ENCODE measurements at places on chromosomes 12 and 14.

- DNase-seq = no peak
Observed at GRCh38 chr14:57071639-57072038, 197.1 kb downstream of the EXOC5 start.

DNA sequence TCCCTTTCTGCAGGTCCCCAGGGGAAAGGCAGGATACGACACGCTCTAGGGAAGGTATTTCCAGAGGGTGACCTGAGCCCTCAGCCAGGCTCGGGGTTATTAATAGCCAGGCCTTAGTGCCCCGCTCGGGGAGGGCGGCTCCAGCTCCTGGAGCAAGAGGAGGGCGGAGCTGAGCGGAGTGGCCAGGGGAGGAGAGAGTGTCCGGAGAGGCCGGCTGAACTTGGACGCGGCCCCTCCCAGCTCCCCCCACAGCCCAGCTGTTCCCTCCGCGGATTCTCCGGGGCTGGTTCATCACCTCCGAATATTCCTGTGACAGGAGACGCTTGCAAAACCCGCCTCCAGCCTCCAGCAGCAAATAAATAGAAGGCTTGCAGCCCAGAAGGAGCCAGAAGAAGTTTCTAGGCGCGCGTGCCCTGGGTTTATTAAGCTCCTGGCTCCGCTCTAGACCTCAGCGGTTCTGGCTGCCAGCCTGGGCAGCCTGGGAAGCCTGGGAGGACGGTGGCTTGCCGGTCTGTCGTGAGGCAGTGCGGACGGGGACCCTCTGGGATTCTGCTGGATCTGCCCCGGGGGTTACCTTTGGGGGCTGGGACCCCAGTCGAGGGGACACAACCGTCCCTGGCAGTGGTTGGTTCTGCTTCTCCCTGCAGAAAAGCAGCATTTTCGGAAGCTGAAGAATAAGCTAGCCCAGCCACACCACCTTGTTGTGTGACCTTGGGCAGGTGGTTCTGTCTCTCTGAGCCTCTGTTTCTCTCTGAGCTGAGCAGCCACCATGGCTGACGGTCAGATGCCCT is at the start of gene HSPB8:
Gene HSPB8, plus strand, starts transcription at position 388 of the 791 bp plus-strand sequence. Its CDS starts 382 bp downstream, at position 770.
- no peak for DNase-seq

DNA sequence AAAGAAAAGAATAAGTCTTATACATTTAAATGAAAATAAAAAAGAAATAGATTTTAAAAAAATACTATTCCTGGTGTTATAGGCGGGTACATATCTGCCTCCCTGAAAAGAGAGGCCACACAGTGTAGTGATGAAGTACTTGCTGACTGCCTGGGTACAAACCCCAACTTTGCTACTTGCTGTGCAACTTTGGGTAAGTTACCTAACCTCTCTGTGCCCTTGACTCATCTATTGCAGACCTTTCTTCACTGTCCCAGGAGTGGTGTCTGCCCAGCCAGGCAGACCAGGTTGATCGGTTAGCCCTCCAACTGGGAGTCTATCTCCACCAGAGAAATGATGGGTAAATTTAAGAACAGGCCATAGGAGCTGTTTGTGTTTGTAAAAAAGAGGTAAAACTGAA is 82.0 kb downstream of the SLC24A4 start:
- DNase-seq = no peak

DNA sequence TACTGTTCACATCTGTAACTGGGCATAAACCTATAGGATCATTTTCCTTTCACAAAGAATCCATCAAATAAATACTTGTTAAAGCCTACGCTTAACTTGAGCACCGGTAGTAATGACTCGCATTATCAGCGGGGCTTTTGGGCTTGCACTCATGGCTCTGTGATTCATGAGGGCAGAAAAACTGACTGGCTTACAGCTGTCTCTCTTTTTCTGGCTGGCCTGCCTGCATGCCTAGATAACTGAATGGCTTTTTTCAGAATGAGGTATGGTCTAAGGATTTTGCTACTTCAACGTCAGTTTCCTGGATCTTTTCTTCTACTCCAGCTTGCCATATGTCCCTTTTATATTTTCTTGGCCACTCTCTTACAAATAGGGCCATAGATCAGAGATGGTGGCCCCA is 531.1 kb downstream of the NRXN3 start:
- no peak for DNase-seq

GRCh38 chr12:54356951-54357356 is 7.3 kb downstream of the GPR84 start:
- DNase-seq = no peak

- DNase-seq = no peak
Observed at GRCh38 chr14:59195912-59196311, 7.4 kb downstream of the DAAM1 start.

- no peak for DNase-seq
Observed at GRCh38 chr14:32595497-32595896, 266.4 kb downstream of the AKAP6 start.

DNA sequence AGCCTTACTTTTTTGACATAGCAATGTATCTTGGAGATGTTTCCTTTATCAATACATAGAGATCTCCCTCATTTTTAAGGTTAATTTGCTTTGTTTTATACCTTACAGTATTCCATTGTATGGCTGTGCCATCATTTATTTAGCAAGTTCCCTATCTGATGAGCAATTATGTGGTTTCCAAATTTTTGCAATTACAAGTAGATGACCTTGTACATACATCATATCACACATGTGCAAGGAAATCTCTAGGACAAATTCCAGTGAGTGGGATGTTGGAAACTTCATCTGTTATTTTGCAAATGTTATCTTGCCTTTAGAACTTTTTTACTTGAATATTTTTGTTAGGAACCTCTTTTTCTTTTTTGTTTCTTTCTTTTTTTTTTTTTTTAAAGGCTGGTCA is 49.7 kb downstream of the DRAM1 start:
- DNase-seq = no peak

DNA sequence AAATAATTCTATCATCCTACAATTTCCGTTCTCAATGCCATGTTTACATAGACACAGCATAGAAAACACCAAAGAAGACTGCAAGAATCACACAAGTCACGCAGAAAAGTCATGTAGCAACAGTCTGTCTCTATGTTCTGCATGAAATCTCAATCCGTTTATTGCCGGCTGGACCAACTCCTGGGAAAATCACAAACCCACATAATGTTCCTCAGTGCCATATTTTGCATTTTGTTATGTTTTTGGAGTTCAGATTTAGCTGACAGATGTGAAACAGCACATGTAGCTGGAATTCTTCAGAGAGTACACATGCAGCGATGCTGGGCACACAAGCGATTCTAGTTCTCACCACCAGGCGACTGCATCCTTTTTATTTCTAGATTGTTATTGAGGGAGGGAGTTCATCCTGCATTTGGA is 193.1 kb downstream of the APAF1 start:
- no peak for DNase-seq

GRCh38 chr12:105644770-105645169 is 314.3 kb downstream of the C12orf75 start:
- DNase-seq = no peak

GRCh38 chr12:7282844-7283243 is 21.0 kb upstream of the ACSM4 start:
- DNase-seq = no peak

- no peak for DNase-seq
Observed at GRCh38 chr12:88726806-88727720, 146.8 kb upstream of the KITLG start.

DNA sequence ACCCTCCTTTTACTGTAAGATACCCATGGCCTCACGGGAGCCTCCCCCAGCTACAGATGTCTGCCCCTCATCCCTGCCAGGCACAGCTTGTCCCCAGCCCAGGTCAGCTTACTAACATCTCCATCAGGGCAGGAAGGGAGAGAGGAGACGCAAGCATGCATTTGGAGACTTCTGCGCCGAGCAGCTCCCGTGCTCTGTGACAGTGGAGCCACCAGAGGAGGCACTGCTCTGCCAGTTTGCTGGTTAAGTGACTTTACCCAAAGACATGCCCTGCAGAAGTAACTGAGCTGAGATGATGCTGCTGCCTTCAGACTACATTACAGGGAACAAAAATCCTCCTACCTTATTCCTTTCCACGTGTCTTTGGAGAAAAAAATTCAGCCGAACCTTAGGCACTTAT is 133.4 kb downstream of the ESRRB start:
- DNase-seq = no peak

DNA sequence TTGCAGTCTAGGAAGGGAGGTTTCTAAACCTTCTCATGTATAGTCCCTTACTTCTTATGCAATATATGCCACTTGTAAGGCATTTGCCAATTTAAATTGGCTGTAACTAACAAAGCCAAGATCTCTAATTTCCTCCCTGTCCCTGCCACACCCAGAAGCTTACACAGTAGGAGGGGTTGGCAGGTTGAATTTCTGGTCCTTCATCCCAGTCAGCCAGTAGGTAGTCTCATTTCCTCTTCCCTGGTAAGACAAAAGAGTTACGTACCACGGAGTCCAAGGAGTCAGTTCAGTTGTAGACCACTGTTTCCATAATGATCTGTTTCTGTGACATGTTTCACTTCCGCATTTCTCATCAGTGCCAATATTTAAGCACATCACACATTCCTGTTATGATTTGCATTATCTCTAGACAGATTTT is 47.0 kb upstream of the PLBD1 start:
- DNase-seq = no peak

DNA sequence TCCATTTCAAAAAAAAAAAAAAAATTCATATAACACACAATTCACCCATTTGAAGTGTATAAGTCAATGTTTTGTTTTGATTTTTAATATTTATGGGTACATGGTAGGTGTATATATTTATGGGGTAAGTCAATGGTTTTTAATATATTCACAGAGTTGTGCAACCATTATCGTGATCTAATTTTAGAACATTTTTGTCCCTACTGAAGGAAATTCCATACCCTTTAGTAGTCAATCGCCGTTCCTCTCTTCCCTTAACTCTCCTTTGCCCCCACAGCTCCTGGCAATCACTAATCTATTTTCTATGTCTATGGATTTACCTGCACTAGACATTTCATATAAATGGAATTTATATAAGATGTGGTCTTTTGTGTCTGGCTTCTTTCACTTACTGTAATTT is 92.8 kb downstream of the TRAFD1 start:
- DNase-seq = no peak

- no peak for DNase-seq
Observed at GRCh38 chr14:24098229-24098926, 4.3 kb downstream of the PCK2 start.

DNA sequence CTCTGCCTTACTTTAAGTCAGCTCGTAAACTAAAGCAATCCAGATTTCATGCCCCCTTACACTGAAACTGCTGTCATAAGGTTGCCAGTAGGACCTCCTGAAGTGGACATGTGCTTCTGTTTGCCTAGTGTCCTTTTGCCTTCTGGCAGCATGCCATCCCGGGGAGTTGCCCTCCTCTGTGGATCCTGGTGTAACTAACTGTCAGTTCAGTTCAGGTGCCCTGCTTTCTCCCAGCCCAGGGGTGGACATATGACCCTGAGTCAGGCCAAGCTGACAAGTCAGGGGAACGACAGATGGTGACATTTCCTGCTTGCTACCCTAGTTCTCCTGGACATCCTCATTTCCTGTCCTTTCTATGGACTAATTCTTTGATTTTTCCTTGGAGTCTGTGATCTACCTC is 25.6 kb downstream of the AKAP6 start:
- no peak for DNase-seq

Measured in activated CD4-positive, alpha-beta memory T cell treated with anti-CD3 and anti-CD28 coated beads, Interleukin-2, amount 10 ng/mL, durations not matched to agents 7 days and 5 days (primary cell).